ENCODE measurements at places on chromosomes 5 and 9.

- no peak for DNase-seq
These were observed 47.0 kb upstream of the CHD1 start for GRCh38 chr5:98975682-98976407.

DNA sequence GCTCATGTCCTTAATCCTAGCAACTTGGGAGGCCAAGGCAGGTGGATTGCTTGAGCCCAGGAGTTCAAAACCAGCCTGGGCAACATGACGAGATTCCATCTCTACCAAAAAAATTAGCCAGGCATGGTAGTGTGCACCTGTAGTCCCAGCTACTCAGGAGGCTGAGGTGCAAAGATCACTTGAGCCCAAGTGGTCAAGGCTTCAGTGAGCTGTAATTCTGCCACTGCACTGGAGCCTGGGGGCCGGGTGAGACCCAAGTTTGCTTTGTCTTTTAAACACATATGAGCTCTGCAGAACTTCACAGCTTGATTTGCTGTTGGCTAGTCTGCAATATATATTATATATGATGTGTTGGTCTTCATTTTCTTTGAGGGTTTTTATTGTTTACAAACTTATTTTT is 89.8 kb downstream of the UBE2R2 start:
- DNase-seq, result no peak

- DNase-seq, result no peak
These were observed 263.8 kb downstream of the NSG2 start for GRCh38 chr5:174309131-174309795.

GRCh38 chr9:99169086-99169485 is 52.7 kb downstream of the ALG2 start:
- no peak for DNase-seq

GRCh38 chr9:90855208-90855902 is 53.7 kb downstream of the SYK start:
- no peak for DNase-seq

DNA sequence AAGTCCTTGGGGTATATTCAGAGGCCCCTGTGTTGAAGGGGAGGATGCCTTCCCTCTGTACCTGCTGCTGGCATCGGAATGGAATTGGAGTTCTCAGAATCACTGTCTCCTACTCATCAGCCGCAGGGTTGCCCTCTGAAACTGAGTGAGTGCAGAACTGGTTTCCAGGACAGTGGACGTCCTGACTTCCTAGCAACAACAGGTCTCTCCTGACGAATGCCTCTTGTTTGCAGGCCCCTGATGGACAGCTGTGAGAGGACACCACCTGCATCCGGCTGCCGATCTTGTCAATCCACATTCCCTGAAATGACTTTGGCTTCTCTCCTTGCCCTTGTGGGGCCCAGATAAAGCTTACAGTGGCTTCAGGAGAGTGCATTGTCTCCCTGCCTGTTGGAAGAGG is 274.5 kb downstream of the NSG2 start:
- DNase-seq, result no peak

DNA sequence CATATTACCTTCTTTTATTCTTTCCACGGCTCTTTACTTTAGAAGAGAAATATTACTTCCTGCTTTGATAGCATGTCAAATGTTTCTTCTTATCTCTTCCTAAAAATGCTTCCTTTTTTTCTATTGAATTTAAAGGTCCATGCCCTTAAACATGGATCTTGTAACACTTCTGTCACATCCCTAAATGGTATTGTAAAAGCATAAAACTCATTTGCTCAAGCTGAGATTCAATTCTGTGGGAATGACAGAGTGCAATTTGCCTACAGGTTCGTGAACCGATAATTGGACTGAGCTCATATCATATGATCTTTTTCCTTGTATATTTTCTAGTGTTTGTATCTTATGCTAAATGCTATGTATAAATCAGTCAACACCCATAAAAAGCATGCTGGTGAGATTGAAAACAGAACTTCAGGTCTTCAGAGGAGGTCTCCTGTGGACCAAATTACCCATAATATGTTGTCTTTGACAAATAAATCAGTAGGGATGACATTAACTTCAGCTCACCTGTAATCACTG is 429.3 kb downstream of the TMEM232 start:
- no peak for DNase-seq

DNA sequence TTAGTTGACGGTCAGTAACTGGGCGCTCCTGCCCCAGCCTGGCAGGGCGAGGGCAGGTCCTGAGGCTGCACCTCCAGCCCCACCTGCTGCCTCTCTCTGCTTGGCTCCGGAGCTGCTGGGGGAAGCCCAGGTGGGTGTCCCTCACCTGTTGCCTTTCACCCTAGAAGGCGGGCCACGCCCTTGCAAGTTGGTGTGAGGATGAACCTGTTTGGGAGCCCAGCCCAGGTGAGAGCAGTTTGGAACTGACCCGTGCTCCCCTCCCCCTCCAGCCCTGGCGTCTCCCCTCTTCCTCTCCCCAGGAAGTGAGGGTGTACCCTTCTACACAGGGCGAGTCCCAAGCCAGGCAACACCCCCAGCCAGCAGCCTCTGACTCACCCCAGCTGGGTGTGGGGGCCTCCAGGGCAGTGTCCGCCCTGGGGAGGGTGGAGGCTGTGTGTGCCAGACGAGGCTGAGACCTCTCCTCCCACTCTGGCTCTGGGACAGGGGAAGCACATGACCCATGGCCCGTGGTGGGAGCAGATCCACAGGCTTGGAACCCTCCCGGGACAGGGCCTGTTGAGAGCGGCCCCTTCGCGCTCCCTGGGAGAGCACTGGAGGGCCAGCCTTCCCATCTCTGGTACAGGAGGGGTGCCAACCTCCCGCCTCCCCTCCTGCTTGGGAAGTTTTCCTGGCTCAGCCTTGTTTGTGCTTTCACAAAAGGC is 10.4 kb downstream of the LRRC8A start:
- DNase-seq, result no peak

DNA sequence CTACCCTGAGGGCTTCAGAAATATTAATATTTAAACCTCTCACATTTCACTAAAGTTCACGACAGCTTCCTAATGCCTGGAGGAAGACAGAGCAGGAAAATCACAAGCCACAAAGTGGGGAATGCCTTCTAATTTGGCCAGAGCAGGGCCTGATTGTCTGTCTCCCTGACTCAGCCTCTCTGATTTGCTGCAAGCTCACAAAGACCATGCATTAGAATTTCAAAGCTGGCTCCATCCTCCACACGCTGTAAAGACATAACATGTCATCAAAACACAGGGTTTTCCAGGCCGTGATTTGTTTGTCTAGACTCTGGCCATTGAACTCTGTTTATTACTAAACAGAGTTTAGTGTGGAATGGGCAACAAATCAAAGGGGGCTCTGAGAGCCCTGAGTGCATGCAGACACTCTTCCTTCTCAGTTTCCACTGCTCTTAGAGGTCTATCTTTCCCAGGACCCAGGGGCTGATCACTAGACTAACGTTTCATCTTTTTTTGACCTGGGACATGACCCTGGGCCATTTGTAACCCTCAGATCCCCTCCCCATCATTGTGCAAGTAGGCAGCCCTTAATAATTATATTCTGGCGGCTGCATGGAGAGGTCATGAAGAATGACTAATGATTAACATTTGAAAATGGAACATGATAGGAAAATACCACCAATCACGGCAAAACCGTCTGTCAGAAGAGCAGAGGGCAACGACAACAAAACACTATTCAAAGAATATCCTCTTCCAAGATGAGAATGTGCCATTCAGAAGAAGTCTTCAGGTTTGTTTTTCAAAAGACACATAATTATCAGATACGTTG is 140.2 kb downstream of the ENC1 start:
- DNase-seq, result no peak

- peak; percentile 71 for DNase-seq
These were observed at the start of gene ENC1 for GRCh38 chr5:74640450-74640953. Gene ENC1 (minus strand): TSS chr5:74640728. CDS start chr5:74636485, 4,243 bp downstream.

DNA sequence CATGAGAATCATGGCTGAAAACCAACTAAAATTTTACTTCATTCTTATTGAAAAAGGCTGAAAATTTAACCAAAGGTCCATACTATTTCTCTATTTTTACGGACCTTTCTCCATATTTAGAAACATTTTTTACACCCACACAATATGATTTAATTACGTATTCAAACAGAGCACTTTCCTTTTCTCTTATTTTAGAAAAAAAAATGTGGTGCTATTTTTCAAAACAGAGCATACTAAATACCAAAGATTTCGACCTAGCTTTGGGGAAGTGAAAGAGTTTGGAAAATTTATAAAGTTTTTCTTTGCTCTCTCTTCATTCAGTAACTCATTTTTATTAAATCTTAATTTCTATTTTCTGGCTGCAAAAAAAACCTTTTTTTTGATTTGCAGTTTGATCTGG is 38.1 kb downstream of the RNF145 start:
- no peak for DNase-seq

DNA sequence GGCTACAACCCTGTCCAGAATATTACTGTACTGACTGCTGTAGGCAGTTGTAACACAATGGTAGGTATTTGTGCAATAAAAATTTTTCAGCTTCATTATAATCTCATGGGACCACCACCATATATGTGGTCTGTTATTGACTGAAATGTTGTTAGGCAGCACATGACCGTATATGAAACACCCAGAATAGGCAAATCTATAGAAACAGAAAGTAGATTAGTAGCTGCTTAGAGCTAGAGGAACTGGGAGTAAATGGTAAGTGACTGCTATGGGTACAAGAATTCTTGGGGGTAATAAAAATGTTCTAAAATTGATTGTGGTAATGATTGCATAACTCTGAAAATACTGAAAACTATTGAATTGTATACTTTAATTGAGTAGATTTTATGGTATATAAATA is 185.7 kb downstream of the ESM1 start:
- no peak for DNase-seq

GRCh38 chr5:2847608-2848007 is 96.1 kb upstream of the IRX2 start:
- no peak for DNase-seq

GRCh38 chr5:139062910-139063663 is 135.1 kb downstream of the SIL1 start:
- no peak for DNase-seq

DNA sequence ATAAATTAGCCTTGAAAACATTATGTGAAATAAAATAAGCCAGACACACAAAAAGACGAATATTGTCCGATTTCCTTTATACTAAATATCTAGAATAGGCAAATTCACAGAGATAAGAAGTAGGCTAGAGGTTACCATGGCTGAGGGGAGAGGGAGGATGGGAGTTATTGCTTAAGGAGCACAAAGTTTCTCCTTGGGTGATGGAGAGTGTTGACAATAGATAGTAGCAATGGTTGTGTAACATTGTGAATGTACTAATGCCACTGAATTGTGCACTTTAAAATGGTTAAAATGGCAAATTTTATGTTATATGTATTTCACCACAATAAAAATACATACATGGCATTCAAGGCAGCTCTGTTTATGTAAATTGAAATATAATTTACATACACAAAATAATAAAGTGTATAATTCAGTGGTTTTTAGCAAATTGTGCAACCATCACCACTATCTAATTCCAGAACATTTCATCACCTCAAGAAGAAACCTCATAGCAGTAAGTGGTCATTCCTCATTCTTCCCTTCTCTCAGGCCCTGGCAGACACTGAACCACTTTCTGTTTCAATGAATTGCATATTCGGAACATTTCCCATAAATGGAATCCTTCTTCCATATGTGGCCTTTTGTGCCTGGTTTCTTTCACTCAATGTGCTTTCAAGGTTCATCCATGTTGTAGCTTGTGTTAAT is 59.2 kb downstream of the NDST1 start:
- DNase-seq, result no peak

- DNase-seq, result no peak
These were observed 6.1 kb downstream of the POC5 start for GRCh38 chr5:75711151-75711550.

DNA sequence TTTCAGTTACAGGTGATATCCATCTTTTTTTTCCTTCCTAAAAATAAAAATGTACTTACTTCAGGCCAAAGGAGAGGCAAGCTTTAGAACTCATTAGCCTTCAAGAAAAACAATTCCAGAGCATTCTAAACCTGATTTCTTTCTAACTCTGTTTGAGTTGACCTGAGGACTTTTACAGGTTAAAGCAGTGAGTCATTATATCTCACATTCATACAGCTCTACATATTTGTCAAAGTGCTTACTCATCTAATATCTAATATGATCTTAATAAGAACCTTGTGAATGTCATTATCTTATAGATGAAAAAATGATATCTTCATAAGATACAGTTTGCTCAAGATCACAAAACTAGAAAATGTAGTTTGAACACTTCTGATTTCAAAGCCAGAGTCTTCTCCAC is 149.2 kb upstream of the CDKN2B start:
- no peak for DNase-seq

GRCh38 chr9:123365881-123366528 is 10.0 kb downstream of the CRB2 start:
- DNase-seq, result no peak

- DNase-seq, result no peak
These were observed 35.4 kb upstream of the AKNA start for GRCh38 chr9:114423181-114423580.

GRCh38 chr5:116935561-116936162 is 361.0 kb upstream of the SEMA6A start:
- DNase-seq, result no peak

DNA sequence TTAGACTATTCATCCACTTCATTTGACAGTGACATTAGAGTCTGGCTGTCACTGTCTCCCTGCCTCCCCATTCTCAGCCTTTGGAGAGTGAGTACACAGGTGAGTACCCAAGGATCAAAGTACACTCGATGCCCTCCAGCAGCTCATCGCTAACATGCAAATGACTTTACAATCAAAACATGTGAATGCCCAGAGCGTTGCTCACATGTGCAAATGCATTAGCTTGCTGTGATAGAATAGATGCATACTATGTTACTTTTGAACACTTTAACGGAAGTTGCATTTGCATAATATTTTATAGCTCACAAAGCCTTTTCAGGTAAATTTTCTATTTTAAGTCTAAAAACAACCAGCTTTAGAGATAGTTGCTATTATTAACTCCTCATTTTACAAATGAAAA is 107.6 kb downstream of the SYK start:
- DNase-seq, result no peak

GRCh38 chr5:40841068-40841805 is at the start of gene CARD6:
Gene CARD6 (plus strand): TSS chr5:40841367. CDS start chr5:40841383, 16 bp downstream.
- no peak for DNase-seq

- DNase-seq, result no peak
These were observed 521.6 kb upstream of the ST8SIA4 start for GRCh38 chr5:101424530-101425175.

GRCh38 chr9:72211047-72211446 is 61.8 kb downstream of the GDA start:
- DNase-seq, result no peak

DNA sequence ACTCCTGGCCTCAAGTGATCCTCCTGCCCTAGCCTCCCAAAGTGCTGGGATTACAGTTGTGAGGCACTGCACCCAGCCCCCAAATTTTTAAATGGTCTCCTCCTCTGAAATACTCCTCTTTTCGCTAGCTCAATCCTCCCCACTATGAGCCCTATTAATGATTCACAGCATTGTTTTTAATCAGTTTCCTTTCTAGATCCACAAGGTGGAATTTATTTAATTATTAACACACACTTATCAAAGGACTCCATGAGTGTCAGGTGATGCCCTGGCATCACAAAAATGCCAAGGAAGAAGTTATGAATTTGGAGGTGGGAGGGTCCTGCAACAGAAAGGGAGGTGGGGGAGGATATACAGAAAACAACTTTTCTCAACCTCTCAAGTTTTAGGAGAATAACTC is 806.5 kb downstream of the PRELID2 start:
- no peak for DNase-seq
